NCI-H1092 (cell line): ENCODE measurements at places on chromosomes 4 and X.

GRCh38 chr4:59698041-59698440, 1502.1 kb upstream of the ADGRL3 start:
- no peak for DNase-seq

DNA sequence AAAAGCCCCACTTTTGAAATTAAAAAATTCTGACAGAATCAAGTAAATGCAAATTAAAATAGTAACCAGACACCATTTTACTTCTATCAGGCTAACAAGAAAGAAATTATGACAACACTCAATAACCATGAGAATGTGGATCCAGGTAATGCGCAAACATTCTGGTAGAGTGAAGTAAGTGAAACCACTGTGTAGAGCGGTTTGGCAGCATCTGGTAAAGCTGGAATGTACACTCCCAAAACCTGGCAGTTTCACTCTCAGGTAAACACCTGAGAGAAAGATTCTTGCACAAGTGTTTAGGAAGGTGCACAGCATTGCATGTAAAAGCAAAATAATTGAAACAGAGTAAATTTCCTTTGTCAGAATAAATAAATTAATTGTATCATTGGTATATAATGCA, 81.8 kb downstream of the TRIML1 start:
- no peak for DNase-seq

DNA sequence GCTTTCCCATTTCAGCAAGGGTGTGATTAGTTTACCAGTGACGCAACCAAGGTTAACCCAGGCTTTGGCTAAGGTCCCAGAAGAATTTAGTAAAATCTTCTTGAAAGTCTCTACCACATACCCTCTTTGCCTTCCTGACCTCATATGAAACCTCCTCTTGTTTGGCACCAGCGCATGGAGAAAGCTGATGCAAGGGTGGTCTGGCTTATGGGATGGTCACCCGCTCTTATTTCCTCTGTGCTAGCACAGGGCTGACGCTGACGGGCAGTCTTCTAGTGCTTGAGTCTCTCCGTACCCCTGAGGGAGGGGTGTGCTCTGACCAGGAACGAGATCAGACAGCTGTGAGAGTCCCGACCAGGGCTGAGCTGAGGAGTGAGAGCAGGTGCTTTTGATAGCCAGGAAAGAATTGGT, 137.6 kb downstream of the TENM3 start:
- no peak for DNase-seq

DNA sequence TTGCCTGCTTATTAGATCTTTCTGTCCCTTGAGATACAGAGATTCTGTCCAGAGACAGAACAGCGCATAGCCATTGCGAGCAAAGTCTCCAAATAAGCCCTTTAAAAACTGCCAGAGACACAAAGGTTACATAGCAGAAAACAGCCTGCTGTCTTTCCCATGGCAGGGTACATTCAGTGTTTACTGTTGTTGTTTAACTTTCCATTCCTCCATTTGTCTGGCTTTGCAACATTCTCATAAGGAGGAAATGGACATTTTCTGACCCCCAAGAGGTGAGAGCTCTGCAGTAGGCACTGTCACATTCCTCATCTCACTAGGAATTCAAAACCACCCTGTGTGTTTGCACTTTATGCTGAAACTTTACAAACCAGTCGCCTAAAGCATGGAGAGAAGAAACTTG, 48.3 kb downstream of the PDE5A start:
- no peak for DNase-seq

DNA sequence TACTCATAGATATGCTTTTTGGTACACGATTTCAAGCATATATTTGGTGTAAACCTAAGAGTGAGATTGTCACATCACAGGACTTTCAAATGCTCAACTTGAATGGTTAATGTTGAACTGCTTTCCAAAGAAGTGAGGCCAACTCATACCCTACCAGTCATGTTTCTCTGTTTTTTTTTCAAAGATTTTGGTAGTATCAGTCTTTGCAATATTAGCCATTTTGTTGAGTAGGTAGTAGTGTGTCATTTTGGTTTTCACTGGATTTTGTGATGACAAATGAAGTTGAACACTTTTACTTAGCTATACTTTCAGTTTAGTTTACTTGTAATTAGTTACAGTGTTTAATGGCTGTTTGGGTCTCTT, 12.5 kb upstream of the HS3ST1 start:
- no peak for DNase-seq

DNA sequence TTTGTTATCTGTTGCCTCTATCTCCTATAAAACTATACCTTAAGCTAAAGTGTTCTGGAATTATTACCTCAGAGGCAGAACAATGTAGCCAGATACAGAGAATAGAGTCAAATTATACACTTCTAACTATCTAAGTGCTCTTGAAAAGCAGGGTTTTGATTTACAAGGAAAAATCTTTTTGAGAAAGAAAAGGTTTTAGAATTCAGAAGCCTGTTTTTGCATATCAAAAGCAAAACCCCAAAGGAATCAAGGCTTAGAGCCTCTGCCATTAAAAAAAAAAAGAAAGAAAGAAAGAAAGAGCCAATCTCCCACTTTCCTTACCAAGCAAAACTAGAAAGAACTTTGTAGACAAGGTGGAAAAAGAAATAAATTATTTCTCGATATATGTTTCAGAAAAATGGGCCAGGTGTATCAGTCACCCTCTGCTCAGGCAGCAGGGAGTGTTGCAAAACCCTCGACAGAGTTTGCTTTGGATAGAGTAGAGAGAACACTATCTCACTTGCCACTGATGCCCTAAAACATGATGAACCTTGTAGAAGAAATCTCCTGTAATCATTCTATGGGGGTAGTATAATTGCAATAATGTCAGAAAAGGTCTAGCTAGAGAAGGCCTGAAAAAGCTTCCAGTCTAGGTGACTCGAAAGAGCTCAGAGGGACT, 318.3 kb downstream of the PCDH10 start:
- DNase-seq: no peak

DNA sequence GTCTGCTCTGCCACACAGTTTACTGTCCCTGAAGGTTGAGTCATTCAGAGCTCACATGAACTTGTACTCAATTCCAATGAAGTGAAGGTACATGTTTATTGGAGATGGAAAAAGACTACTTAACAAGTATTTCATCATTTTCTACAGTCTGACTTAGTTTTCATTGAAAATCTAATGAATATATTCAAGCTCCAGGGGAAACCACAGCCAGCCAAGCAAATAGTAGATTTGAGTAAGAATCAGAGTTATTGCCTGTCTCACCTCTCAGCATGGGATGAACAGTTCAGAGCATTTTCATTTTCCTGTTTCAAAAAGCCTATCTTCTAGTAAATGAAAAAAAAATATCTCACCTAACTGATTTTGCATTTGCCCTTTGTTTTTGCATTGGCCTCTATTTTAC, 1249.4 kb upstream of the DIAPH2 start:
- no peak for DNase-seq

- no peak for DNase-seq
These were observed 45.8 kb downstream of the KDR start for GRCh38 chr4:55079451-55080173.

GRCh38 chr4:153479101-153479500, 12.9 kb downstream of the TMEM131L start:
- DNase-seq: no peak

- no peak for DNase-seq
These were observed 24.2 kb downstream of the GPRIN3 start for GRCh38 chr4:89283226-89284009.

GRCh38 chrX:126124721-126125120, 41.4 kb downstream of the DCAF12L2 start:
- no peak for DNase-seq

DNA sequence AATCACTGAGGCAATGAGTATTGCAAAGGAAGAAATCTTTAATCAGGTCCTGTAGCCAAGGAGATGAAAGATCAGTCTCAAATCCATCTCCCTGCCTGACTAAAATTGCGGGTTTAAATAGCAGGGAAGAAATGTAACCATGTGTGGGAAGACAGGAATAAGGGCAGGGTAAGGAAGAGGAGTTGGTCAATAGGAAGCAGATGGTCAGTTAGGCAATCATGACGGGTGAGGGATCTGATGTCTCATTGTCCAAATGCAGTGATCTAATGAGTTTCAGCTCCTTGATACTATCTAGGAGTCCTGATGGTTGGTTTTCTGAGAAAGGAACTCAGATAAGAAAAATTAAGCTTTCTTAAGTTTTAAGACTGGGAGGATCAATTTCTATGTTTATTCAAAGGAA, 200.8 kb downstream of the SPATA18 start:
- no peak for DNase-seq

GRCh38 chr4:69038582-69038981, 57.7 kb upstream of the UGT2B7 start:
- no peak for DNase-seq
